NCI-H2029 (cell line): ENCODE measurements at places on chromosomes 1 and 21.

DNA sequence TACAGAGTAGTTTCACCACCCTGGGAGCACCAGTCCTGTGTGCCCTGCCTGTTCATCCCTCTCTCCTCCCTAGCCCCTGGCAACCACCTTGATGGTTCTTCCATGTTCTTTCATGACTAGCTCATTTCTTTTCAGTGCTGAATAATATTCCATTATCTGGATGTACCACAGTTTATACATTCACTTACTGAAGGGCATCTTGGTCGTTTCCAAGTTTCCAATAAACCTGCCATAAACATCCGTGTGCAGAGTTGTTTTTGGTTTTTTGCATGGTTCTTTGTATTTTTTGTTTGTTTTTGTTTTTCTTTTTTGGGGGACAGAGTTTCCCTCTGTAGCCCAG, 13.9 kb downstream of the TIAM1 start:
- DNase-seq: no peak

DNA sequence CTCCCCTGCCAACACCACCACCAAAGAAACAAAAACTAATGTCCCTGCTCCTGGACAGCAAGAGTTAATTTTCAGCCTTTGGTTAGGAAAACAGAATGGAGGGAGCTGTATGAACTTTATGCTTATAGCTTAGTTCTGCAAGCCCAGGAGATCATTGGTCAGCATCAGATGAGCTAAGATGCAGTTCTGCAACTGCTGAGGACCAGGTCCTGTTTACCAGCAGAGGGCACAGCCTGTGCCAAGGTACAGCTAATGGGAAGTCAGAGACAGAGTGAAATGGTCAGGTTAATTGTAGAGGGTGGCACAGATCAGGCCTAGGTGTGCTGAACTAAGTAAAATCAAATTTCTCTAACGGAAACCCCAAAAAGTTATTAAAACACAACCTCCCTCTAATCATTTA, 161.3 kb downstream of the ROR1 start:
- peak; percentile 29 for DNase-seq

- DNase-seq: no peak
Observed at GRCh38 chr1:220203816-220204215, 68.4 kb downstream of the RAB3GAP2 start.

- DNase-seq: no peak
Observed at GRCh38 chr1:171480035-171480434, 5.3 kb upstream of the PRRC2C start.

GRCh38 chr1:86951430-86951829, 37.0 kb downstream of the HS2ST1 start:
- DNase-seq: no peak

- no peak for DNase-seq
Observed at GRCh38 chr21:10272216-10272615, 249.2 kb upstream of the TPTE start.

DNA sequence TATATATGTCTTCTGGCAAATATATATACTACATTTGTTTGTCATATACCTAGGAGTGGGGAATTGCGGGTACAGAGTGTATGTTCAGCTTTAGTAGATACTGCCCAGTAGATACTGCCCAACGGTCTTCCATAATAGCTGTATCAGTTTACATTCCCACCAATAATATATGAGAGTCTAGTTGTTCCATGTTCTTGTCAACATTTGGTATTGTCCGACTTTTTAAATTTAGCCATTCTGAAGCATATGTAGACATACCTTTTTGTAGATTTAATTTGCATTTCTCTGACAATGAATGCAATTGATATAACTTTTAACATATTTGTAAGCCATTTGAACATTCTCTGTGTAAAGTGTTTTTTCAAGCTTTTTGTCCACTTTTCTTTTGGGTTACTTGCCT, 99.0 kb upstream of the HIVEP3 start:
- no peak for DNase-seq

DNA sequence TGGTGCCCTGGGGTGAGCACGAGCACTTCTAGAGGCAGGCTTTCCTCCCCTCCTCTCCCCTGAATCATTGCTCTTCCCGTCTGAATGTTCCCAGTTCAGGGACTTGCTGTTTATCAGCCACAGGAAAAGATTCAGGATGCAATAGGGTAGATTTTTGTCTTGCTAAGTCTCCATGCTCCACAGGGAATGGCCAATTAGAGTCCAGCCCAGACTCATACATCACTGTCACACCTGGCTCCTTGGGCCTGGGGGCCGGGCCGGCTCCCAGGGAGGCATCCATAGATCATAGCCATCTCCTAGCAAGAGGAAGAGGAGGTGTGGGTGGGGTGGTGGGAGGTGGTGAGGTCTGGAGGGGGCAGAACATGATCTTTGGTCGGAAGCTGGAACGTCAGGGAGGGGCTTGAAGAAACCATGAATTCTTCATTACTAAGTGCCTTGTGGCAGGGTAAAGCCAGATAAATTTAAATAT, 83.4 kb downstream of the LRRN2 start:
- no peak for DNase-seq

DNA sequence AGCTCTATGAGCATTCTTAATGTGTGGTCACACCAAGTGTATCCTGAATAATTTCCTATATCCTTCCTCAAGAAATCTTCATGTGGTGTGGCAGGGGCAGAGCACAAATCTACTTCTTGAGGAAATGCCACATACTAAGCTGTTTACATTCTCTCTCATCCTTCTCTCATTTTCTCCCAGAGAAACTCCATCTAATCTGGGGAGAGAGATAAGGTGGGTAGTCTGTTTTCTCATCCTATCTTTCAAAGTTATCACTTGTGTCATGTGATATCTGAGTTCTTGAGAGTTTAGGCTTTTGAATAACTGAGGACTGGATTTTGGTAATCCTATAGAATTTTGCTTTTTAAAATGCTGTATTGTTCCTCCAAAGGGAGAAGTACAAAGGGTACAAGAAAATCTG, 141.9 kb upstream of the LRRC7 start:
- no peak for DNase-seq

DNA sequence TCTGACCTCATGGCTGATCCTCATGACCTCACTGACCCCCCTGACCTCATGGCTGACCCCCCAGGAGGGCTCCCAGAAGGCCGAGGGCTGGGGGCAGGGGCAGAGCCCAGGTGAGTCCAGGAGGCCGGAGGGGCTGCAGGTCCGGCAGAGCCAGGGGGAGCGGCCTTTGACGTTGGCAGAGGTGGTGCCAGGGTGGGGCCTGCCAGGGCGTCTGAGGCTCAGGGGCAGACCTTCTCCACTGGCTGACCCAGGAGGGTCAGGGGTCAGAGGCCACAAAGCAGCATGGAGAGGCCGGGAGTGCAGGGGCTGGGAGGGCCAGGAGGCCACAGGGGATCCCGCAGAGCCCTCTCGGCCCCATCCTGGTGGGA, 28.1 kb upstream of the TTLL10 start:
- DNase-seq: no peak

DNA sequence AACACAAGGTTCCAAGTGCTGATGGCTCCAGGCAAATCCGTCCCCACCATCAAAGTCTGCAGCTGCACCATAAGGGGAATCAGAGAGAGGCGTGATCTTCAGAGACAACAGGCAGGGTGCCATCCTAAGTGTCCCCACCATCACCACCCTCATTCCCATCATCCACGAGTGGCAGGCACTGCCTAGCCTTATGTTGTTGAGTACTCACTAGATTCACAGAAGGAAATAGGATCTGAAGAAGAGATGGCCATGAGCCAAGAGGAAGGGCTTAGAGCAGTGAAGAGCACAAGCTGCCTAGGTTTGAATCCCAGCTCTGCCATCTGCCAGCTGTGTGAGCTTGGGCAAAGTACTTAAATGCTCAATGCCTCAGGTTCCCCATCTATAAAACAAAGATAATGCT, 207.3 kb upstream of the CSF3R start:
- DNase-seq: peak; percentile 97

GRCh38 chr21:18460979-18461378, 57.4 kb upstream of the TMPRSS15 start:
- no peak for DNase-seq

DNA sequence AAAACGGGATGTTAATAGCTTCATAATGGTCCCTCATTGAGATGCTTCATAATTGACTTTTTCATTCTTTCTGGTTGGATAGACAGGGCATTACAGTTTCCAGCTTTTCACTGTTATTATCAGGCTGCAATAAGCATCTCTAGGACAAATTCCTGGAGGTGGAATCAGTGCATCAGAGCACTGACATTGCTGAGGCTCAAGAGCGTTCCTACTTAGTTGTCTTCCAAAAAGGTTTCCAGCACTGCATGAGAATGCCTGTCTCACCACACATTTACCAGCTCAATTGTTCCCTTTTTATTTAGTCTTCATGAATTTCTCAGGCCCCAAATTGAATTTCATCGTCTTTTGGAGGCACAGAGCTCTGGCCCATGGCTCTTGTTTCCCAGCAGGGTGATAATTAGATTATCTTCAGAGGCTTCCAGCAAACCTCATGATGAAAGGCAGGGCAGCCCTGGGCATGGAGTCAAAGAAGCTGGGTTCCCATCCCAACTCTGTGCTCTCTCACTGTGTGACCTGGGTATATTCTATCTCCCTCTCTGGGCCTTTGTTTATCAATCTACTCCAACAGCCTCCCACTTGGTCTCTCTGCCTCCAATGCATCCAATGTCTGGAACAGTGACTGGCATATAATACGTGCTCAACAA, 451.4 kb downstream of the PTPRU start:
- no peak for DNase-seq

- DNase-seq: no peak
Observed at GRCh38 chr1:213194383-213194782, 143.3 kb downstream of the RPS6KC1 start.

GRCh38 chr1:51264451-51264850, 28.4 kb downstream of the RNF11 start:
- no peak for DNase-seq

GRCh38 chr1:30063621-30064280, 659.6 kb downstream of the MATN1 start:
- no peak for DNase-seq

GRCh38 chr1:151011154-151011850, 3.1 kb downstream of the PRUNE1 start:
- no peak for DNase-seq

GRCh38 chr1:34328281-34328799, 151.6 kb downstream of the C1orf94 start:
- no peak for DNase-seq

DNA sequence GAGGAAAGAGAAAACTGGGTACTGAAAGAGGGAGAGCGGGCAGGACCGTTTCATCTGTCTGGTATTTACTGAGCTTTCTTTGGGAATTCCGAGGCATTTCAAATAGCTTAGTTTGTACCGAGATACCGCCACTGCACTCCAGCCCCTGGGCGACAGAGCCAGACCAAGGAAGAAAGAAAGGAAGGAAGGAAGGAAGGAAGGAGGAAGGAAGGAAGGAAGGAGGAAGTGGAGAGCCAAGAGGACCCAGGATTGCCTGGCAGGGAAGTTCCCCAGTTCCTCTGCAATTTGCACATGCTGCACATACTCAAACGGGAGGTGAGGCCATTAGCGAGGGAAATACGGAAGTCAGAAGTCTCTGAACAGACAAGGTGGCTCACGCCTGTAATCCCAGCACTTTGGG, 961 bp upstream of the FUCA1 start:
- no peak for DNase-seq

- no peak for DNase-seq
Observed at GRCh38 chr1:230661976-230662375, 19.7 kb downstream of the COG2 start.

DNA sequence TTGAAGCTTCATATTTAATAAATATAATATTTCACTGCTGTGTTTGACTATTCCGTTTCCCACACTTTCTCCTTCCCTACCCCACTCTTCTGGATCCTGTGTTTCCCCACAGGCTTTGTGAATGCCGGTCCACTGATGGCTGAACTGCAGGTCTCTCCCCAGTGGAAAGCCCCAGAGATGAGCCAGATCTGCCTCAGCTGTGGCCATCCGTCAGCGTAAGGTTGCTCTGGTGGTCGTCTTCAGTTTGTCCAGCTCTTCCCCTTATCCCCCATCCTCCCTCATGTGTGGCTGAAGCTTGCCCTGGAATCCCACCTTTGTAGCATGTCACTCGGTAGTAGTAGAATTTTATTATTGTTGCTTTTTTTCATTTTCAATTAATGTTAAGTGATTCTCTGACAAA, 11.4 kb downstream of the SMAP2 start:
- DNase-seq: no peak

DNA sequence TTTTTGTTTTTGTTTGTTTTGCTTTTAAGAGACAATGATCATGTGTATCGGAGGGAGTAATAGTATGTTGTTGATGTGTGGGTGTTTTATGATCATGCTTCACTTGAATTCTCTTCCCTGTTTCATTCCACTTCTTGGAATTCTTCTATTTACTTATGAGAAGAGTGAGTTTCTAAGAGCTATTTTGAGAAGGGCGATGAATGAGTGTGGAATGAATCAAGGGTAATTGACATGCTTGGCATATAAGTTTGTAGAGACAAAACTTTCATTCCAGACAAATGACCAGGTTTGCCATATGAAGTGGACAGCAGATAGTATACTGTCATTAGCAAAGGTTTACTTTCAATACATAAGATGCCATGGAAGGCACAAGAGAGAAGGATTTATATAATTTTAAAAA, 42.3 kb upstream of the PDC start:
- DNase-seq: no peak

DNA sequence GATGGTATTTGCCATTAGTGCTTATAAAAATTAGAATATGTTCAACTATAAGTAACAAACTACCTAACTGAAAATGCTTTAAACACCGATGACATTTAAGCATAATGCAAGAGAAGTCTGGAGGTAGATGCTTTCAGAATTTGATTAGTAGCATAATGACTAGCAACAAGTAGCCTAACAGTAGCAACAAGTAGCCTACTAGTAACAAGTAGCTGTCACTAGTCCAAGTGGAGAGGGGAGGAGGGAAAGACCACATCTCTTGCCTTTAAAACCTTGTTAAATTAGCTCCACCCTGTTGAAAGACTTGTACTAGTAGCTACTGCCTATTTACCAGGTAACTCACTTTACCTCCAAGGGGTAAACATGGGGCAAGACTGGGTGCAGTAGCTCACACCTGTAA, 7.9 kb downstream of the GPR88 start:
- DNase-seq: no peak

DNA sequence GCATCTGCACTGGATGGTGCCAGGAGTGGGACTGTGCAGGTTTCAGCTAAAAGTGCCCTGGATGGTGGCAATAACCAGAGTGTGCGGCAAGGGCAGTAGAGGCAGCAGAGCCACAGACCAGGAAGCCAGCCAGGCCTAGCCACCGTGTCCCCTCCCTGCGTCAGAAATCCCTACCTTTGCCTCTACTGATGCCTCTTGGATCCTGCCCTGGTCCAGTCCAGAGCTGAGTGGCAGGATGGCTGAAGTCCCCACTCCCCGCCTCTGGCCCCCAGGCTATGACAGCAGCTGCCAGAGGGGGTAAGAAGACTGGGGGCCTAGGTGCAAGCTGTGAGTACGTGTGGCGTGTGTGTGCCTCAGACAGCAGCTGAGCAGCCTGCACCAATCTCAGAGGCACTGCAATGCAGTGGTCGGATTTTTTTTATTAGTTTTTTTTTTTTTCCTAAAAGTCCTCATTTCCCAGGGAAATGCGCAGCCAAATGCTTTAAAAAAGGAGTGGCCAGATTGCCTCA, 51.9 kb downstream of the SYT2 start:
- no peak for DNase-seq

- no peak for DNase-seq
Observed at GRCh38 chr1:168966636-168967035, 139.9 kb upstream of the ATP1B1 start.
